ENCODE measurements at places on chromosomes 16 and 17. TPM values are rescaled to one million over a fixed set of nuclear protein-coding genes. Genes with fewer than 3 reads are reported as not detected.

RHBDL3 gene
- polyA plus RNA-seq, result 0.83 TPM

GRCh38 chr17:36142806-36143205 lies 33.6 kb downstream of the TBC1D3B start:
- no peak for DNase-seq

- no peak for DNase-seq
Measured at GRCh38 chr16:1772362-1772907, at the start of gene EME2. Gene EME2 (plus strand): TSS chr16:1772810. CDS start chr16:1773228, 418 bp downstream.

DNA sequence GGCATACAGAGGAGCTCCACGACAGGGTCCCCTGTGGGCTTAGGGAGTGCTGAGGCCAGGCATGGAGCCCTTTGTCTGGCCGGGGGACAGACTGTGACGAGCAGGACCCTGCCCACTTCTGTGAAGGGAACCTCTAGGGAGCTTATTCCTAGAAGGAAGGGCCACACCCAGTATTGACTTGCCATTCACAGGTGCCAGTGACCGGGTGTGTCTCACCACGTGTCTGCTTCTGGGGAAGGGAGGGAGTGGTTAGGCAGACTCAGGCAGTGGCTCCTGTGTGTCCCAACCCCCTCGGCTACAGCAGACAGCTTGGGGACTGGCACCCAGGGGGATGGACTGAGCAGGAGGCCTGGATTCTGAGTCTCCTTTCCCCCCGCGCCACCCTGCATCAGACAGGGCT lies 57.2 kb downstream of the SOCS1 start:
- no peak for DNase-seq
